ENCODE measurements at places on chromosomes 4 and X.
A peak's percentile ranks its signal among the peaks of the same experiment; 100 is the strongest.

DNA sequence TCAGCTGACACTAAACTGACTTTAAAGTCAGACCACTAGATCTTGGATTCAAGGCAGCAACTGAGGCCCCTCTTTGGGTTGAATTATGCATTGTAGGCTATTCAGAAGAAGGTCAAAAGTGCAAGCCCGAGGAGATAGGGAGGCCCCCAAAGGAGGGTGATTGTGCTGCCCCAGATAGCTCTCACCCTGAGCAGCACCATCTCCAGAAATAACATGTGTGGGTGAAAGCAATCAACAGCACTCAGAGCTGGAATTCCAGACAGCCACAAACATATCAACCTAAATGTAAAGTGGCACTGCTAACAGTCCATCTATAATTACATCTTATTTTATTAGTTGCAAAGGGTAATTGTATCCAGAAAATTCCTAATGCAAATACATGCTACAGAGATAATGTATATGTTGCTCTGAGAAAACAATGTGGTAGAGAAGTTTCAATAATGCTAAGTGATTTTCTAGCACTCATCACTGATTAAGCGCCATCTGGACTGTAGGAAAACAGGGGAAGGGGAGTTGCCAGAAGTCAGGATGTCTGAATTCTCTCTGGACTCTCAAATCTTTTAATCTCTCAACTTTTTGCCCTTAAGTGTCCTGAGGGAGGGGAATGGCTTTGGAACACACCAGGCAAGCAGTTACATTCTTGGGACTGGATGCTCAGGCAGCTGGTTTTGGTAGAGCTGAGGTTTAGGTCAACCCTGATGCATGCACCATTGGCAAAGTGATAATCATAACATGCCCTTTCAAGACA, 61.8 kb upstream of the SFRP2 start:
- no peak for DNase-seq

- no peak for DNase-seq
Measured at GRCh38 chr4:177077095-177077971, 232.3 kb upstream of the NEIL3 start.

GRCh38 chr4:6498511-6499237, 26.3 kb upstream of the PPP2R2C start:
- DNase-seq = no peak

GRCh38 chrX:13868591-13868990, 51.7 kb upstream of the GPM6B start:
- peak; percentile 3 for DNase-seq

DNA sequence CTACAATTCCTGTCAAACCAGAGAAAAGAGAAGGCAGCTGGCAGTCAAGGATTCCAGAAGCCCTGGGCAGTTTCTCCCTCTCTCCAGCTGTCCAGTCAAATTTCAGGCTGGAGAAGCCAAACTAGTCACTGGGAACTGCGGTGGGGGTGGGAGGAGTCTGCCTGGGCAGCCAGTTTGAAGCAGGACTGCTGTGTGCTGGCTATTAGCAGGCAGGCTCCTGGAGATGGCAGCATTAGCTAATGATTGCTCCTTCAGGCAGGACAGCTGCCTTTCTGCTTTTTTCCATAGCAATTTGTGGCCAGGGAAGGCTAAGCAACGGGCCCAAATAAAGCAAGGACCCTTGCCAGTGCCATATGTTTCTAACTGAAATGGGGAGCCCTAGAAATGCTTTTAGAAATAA, 44.7 kb upstream of the FGF13 start:
- peak; percentile 75 for DNase-seq

DNA sequence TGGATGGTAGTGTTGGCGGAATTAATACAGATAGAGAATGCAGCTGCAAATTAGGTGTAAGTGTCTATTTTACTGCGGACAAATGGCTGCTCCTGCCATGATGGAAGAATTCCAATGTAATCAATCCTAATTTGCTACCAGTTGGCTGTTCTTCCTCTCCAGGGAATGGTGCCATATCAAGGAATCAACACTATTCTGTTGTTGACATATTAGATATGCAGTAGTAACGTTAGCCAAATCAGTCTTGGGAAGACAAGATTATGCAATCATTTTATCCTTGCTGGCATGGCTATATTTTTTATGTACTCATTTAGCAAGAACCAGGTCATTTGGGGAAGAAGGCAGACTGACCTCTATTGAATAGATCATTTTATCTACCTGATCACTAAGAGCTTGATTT, 271.2 kb upstream of the AGA start:
- DNase-seq = no peak

DNA sequence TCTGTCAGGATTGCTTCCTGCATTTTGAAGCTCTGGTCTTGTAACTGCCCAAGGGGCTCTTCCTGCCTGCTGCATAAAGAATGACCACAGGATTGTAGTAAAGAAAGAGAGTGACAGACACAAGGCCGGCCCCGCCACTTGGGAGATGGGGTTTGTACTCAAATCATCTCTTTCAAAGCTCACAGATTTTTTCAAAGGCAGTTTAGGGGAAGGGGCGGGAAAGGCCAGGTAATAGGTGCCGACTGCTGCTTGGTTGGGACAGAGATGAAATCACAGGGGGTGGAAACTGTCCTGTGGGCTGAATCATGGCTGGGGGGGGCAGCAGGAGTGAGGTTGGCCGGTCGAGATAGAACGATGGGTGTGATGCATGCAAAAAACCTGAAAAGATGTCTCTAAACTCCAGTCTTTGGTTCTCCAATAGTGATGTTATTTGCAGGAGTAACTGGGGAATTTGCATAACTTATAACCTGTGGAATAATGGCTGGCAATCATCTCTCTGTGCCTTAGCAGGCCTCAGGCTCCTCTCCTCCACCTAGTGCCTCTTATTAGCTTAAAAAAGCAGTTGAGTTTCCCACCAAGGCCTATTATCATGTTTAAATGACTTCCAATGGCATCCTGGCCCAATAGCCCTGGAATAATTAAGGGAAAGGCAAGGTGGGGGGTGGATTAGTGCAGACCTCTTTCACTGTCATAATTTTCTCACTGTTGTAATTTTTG, 778.4 kb upstream of the FRG1 start:
- DNase-seq = no peak
